ENCODE measurements at places on chromosomes 6 and 20. TPM values are rescaled to one million over a fixed set of nuclear protein-coding genes. Genes with fewer than 3 reads are reported as not detected.
A peak's percentile ranks its signal among the peaks of the same experiment; 100 is the strongest.

GRCh38 chr20:48839154-48839917, 11.5 kb upstream of the PREX1 start:
- no peak for DNase-seq

The HLA-DQB1 gene
- 0.16 TPM for total RNA-seq

GRCh38 chr20:46065691-46066090, 24.1 kb downstream of the NCOA5 start:
- no peak for DNase-seq

- DNase-seq: peak; percentile 10
These were observed 99.3 kb downstream of the LRRC1 start for GRCh38 chr6:53894091-53894490.

- no peak for DNase-seq
These were observed 106.7 kb upstream of the DTNBP1 start for GRCh38 chr6:15769511-15770018.

DNA sequence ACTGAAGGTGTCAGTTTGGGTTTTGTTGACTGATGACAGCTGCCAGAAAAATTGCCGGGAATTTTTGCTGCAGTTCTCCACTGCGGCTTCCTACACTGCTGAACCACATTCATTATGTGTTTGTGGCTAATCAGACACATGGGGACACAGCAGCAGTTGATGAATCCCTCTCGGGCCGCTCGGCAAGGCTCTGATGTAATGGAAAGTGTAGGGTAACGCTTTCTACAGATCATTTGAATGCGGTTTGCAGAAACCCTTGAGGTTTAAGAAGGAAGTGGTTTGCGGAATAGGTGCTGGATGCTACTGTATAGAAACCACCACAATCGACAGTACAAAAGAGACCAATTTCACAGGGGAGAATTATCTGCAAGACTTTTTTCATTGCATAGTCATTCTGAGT, 138.7 kb upstream of the SASH1 start:
- no peak for DNase-seq

DNA sequence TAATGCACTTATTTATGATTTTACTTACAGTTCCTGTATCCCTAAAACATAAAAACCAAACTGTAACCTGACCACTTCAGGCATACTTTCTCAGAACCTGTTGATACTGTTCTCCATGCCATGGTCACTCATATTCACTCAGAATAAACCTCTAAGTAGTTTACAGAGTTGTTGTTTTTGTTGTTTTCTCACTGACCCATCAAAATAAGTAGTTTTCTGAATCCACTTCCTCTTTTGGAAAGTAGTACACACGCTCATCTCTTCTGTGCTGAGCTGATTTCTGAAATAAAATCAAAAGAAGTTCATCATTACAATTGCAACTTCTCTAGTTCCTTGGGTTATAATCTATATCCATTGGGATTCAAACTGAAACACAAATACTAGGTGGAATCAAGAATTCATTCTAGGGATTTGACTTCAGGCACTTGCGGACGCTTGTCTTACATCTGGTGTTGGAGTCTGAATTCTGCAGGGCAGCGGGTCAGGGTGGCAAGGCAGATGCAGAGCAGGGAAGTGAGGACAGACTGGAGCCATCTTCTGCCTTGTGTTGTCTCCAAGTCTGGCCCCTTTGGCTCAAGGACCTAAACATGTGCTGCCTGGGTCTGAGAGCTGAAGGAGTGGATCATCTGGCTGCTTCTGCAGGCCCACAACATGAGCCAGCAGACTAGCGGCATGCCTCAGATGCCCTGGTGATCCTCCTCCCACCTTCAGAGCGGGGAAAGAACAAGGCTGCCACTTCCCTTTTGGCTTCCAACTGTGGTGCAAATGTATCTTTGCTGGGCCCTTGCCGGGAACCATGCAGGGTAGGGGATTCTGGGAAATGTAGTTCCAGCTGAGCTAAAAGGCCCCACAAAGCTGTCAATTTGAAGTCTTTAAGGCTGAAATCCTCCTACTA, 167.9 kb upstream of the MYLIP start:
- no peak for DNase-seq

GRCh38 chr6:35294308-35294945, 3.2 kb upstream of the DEF6 start:
- DNase-seq: no peak

DNA sequence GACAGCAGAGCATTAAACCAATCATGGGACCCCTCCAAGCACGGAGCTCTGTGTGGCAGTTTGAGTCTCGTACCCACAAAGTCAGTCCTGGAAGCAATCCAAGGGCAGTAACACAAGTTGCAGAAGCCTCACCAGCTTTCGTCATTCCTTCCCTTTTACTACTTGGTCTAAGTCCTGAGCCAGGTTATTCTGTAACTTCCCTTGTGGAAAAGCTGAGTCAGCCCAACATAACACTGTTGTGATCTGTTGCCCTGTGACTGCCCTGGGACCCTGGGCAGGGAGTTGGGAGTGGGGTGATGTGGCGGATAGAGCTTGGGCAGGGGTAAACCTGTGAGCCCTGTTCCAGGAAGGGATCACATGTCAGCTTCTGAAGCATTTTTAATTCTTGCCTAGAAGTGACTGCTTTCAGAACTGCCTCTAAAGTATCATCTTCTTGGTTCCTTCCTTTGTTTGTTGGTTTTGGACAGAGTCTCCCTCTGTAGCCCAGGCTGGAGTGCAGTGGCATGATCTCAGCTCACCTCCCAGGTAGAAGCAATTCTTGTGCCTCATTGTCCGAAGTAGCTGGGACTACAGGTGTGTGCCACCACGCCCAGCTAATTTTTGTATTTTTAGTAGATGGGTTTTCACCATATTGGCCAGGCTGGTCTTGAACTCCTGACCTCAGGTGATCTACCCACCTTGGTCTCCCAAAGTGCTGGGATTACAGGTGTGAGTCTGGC, 183.7 kb upstream of the JAG1 start:
- no peak for DNase-seq

GRCh38 chr6:43334466-43335095, 26.0 kb upstream of the CRIP3 start:
- DNase-seq: no peak

The GMEB2 gene
- 6.9 TPM for total RNA-seq

- no peak for DNase-seq
These were observed 4.0 kb downstream of the HIVEP2 start for GRCh38 chr6:142941018-142941417.

GRCh38 chr6:86016567-86016966, 373.9 kb upstream of the SYNCRIP start:
- no peak for DNase-seq

Measured in occipital lobe (tissue), 3 donors.